Calu3 (cell line): ENCODE measurements at places on chromosomes 2 and 18. TPM values are rescaled to one million over a fixed set of nuclear protein-coding genes. Genes with fewer than 3 reads are reported as not detected.

Gene PLCD4
- total RNA-seq = 0.38 and 0.95 TPM in 2 replicates

Gene MYO3B
- total RNA-seq = 5.0 and 7.1 TPM in 2 replicates

Gene CAPN14
- 0.35 and 0.42 TPM in 2 replicates for total RNA-seq

Gene CNDP1
- not detected in 2 replicates for total RNA-seq

Gene KLHL14
- total RNA-seq = 0.07 TPM in 1 of 2 replicates, not detected in the other

Gene STARD6
- not detected in 2 replicates for total RNA-seq
